ENCODE measurements at places on chromosomes 11 and 22.
A peak's percentile ranks its signal among the peaks of the same experiment; 100 is the strongest.

- DNase-seq, result no peak
Observed at GRCh38 chr11:119085437-119085847, 761 bp downstream of the HMBS start.

- DNase-seq, result no peak
Observed at GRCh38 chr11:19766206-19766605, 53.6 kb downstream of the NAV2 start.

DNA sequence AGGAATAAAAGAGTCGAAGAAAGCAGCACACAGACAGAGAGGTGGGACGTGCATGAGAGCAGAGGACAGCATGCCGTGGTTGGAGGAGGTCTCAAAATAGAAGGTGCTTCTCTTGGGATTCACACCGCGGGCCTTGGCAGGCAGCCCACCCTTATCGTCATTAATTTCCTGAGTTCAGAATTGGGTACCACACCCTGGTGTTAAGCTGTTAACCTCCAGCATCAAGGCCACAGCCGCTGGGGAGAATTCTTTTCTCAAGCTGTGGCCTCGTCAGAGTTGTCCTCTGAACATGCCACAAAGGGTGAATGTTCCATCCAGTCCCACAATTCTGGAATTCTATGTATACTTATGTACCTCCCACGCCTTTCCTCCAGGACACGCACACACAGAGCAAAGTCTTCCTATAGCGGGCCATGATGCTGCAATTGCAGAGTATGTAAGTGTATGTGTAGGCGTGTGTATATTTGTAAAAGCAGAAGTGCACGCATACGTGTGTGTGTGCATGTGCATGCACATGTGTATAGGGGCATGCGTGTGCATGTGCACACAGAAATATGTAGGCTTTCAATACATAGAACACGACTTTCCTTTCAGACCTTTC lies 39.0 kb downstream of the ADAMTS8 start:
- DNase-seq, result peak; percentile 45

GRCh38 chr11:32385998-32386397 lies 49.3 kb downstream of the WT1 start:
- no peak for DNase-seq

GRCh38 chr22:19757985-19758895 lies 2.3 kb upstream of the TBX1 start:
- no peak for DNase-seq

DNA sequence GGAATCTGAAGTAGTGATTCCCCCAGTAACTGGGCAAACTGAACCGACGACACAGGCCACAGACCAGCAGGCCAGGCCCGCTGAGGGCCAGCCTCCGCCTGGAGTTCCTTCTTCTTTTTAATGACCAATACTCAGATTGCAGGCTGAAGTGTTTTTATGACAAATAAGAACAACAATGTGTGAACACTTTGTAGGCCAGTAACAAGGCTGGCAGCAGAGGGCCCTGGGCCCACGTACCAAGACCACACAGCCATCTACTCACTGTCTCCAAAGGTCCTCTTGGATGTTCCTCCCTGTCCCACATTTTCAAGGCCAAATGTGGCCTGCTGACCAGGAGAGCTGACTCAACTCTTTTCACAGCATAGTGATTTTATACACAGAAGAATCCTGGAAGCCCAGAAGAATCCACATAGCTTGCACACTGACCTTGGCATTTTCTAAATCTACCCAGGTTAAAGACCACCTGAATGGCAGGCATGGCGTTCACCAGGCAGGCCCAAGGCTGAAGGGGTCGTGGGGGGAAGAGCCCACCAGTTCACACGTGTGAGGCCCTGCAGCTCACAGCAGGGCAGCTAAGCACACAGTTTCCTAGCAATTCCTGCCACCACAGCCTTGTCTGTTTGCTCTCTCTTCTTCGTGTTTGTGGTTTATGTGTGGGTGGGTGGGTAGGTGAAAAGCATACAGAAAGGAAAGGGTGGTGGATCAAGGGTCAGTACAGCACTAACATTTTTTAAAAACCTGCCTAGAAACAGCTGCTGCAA lies 13.3 kb downstream of the SMCO4 start:
- no peak for DNase-seq

GRCh38 chr11:45755281-45755859 lies 49.6 kb upstream of the SLC35C1 start:
- no peak for DNase-seq

GRCh38 chr11:15034687-15035267 lies 38.6 kb upstream of the CALCB start:
- no peak for DNase-seq

DNA sequence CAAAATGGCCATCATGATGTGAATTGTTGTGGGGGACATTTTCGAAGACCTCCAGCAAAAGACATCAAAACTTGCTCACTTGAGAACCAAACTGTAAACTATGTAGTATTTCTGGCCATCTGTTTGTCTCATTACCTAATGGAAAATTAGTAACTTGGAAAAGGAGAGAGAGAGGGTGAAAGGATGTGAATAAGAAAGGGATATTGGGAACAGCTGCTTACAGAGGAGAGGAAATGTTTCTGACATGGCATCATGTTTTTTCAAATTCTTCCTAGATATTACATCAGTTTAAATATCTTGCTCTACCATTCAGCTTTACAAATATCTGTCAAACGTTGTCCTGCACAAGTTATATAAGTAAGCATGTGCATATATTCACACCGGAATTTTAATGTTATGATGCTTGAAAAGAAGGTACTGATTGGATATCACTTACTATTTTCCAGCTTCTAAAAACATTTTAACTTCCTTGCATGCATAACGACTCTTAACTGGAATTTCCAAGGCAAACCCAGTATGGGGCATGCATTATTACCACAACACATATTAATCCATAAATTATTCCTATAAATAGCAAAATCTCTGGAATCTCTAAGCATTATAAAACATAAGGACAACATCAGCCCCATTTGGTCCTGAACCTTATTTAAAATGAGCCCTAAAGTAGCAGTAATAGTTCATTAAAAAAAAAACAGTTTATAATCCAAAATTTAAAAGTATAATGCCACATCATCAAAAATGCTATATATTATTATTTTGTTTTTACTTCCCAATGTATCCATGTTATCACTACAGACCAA lies 20.0 kb downstream of the GUCY1A2 start:
- no peak for DNase-seq

DNA sequence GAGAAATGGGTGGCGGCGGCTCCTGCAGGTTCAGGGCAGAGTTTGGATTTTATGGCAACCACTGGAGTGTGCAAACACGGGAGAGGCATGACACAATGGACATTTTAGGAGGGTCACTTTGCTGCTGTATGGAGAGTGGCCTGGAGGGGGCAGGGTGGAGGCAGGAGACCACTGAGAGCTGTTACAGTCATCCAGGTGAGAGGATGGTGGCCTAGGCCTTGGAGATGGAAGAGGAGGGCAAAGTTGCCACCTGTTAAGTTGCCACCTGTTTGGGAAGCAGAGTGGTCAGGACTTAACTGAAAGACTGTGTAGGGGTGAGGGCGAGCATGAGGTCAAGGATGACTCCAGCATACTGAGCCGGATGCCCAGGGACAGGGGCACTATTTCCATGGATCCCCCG lies 2.3 kb upstream of the RAD9A start:
- no peak for DNase-seq

DNA sequence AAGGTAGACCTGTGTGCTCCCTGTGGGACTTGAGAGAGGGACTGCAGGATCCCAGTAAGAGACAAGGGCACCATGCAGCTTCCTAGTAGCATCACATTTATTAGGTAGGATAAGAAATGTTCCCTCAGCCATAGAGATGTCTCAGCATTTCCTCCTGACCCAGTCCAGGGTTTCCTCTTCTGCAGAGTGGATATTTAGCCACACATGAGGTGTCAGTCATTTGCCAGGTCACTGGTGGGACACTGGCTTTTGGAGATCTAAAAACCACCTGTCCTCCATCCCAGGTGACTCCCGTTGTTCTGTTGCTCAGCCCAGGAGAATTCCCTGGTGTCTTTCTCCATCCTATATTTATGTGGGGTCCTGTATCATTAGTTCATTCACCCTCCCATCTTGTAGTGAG lies 117.5 kb upstream of the NNMT start:
- DNase-seq, result no peak

DNA sequence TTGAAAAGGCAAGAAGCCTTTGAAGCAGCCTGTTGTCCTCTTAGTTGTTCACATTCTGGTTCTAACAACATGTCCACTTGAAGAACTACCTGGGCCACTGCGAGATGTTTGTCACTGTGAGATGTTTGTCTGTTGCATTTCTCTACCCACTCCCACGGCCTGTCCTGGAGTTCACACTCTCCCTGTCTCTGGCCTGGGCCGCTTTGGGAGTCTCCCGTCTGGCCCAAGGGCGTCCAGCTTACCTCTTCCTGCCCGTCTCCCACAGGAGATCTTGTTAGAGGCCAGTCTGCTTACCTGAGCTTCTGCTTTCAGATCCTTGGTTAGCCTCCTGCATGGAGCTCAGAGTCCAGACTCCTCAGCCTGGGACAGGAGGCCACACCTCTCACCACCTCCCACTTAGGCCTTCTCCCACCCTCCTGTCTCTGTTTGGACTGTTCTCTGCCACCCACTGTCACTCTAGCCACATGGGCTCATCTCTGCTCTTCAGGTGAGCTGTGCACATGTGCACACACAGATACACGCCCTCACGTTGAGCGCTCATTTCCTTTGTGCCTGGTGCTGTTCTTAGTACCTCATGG lies 66.0 kb downstream of the TBC1D22A start:
- DNase-seq, result no peak

DNA sequence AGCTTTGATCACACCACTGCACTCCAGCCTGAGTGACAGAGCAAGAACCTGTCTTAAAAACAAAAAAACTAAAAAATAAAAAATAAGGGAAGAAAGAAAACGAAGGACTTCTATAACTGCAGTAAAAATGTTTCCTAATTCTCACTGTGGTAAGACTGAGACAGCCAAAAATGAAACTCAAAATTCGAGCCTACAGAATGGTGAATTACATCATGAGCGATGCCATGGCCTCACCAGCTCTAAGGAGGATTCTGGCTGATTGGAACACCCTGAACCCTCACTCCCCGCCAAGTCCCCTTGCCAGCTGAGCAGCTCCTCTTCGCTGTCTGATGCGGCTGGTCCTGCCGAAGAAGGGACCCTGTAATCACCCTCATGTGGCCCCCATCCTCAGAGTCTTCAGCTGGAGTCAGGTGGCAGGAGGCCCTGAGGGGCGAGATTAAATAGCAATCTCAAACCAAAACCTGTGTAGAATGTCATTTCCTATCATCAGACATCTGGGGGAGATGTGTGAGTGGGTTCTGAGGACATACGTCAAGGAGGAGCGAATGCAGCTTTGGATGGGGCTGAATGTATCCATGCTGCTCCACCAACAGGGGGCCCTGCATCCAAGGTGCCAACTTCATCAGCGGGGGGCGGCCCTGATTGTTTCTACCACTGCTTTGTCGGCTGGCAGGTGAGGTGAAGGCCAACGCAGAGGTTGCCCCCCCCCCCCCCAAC lies 29.2 kb downstream of the PDGFB start:
- DNase-seq, result peak; percentile 54

GRCh38 chr11:133978794-133979193 lies 22.0 kb upstream of the IGSF9B start:
- DNase-seq, result no peak

GRCh38 chr11:95739108-95739938 lies 50.3 kb downstream of the FAM76B start:
- no peak for DNase-seq

DNA sequence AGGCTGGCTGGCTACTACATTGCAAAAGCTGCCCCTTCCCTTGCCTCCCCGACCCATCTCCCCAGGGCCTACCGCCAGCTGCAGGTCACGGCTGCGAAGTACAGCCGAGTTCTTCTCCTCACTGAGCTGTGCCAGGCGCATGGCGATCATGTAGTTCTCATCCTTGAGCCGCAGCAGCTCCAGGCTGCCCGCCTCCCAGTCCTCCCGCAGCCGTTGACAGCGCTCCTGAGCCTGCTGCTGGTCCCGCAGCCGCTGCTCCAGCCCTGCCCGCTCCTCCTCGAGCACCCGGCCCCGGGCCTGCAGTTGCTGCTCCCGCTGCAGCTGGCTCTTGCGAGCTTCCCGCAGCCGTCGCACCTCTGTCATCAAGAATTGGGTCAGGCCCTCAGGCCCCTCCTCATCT lies 3.3 kb downstream of the CARD10 start:
- no peak for DNase-seq

DNA sequence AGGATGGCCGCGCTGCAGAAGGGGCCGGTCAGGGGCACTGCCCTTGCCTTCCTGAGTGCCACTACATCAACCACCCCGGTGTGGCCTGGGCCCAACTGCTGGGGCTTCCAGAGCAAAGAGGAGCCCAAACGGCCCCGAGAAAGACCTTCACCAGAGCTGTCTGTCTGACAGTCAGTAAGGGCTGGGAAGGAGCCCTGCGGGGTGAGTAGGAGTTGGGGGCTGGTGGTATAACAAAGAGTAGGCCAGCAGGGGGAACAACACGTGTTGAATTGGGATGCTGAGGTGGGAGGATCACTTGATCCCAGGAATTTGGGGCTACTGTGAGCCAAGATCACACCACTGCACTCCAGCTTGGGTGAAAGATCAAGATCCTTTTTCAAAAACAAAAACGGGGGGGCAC lies 3.9 kb downstream of the GSTT4 start:
- no peak for DNase-seq

GRCh38 chr11:118639899-118640298 lies 32.5 kb downstream of the PHLDB1 start:
- no peak for DNase-seq

- DNase-seq, result no peak
Observed at GRCh38 chr11:334264-334994, 13.8 kb upstream of the IFITM3 start.

DNA sequence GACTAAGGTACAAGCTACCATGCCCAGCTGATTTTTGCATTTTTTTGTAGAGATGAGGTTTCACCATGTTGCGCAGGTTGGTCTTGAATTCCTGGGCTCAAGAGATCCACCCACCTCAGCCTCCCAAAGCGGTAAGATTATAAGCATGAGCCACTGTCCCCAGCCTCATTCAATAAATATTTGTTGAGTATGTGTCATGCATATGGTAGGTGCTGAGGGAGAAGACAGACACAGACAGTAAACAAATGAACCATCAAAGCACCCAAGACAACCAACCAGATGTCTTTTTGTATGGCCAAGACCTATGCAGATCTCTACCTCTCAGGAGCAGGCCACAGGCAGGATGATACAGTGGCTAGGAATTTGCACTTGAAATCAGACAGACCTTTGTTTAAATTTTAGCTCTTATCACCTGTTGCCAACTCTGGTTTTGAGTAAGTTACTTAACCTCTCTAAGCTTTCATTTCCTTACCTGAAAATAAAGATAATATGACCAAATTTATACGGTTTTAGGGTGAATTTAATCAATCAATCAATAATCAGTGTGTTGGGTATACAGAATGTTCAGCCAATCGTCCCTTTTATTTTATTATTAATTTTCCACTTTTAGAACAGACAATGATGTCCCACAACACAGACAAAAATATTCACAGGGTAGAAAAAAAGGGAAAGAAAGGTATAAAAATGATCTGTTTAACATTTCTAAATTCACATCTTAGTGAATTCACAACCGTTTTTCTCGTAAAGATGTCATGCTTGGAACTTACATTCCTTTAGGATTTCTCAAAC lies 128.2 kb downstream of the SGSM3 start:
- DNase-seq, result no peak
